ENCODE measurements at places on chromosomes 2 and 18. TPM values are rescaled to one million over a fixed set of nuclear protein-coding genes. Genes with fewer than 3 reads are reported as not detected.

UGT1A10 gene
- not detected for total RNA-seq

IL36A gene
- total RNA-seq = not detected

DNA sequence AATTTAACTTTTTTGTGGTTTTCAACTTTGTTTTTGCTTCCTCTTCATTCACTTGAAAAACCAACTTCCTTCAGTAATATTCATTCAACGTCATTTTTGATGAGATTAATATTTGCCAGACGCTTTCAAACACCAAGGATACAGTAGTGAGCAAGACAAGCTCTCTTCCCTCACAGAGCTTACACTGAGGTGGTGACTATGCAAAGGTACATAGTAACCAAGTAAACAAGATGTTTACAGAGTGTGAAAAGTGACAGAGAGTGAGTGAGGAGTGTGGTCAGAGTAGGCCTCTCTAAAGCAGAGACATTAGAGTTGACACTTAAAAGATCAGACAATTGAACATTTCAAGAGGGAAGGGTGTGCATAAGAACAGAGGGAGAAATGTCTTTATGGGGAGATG is 155.5 kb downstream of the TMEM247 start:
- DNase-seq = no peak

GRCh38 chr2:1350111-1350510 is 63.2 kb upstream of the TPO start:
- DNase-seq = no peak

DNA sequence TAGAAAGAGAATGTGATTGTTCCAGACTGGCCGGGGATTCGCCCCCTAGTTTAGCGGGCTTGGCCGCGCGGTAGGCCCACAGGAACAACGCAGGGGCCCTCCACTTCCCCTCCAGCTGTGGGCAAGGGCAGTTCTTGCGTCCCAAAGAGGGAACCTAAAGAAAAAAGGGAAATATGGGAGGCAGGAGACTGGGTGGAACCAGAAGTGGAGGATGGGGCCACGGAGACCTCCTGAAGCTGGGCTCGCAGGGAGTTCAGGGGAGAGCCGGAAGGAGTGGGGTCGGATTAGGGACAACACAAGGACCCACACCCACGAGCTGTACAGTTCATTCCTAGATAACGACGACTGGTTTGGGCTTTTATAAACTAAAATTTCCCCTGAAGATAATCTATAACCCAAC is 18.2 kb downstream of the GNLY start:
- no peak for DNase-seq

GRCh38 chr2:188238386-188238785 is 53.3 kb upstream of the GULP1 start:
- DNase-seq = no peak

DNA sequence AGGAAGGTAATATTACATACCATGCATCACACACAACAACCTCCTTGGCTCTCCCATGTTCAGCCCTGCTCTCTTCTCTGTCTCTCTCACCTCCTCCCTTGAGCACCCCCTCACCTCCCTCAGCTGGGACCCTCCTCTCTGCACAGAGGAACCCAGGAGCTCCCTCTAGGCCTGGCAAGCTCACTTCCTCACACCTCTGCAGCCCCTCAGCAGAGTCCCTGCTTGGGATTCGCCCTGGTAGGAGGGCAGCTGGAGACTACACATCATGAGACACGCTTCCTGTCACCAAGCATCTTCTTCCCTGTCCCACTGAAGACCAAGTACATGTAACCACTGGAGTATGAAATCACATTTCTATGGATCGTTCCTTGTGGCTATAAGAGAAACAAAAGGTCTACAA is 51.0 kb downstream of the ADD2 start:
- no peak for DNase-seq

- DNase-seq = no peak
These were observed 57.0 kb downstream of the SH3RF3 start for GRCh38 chr2:109185821-109186570.

TMEM37 gene
- total RNA-seq = 1.0 TPM

DNA sequence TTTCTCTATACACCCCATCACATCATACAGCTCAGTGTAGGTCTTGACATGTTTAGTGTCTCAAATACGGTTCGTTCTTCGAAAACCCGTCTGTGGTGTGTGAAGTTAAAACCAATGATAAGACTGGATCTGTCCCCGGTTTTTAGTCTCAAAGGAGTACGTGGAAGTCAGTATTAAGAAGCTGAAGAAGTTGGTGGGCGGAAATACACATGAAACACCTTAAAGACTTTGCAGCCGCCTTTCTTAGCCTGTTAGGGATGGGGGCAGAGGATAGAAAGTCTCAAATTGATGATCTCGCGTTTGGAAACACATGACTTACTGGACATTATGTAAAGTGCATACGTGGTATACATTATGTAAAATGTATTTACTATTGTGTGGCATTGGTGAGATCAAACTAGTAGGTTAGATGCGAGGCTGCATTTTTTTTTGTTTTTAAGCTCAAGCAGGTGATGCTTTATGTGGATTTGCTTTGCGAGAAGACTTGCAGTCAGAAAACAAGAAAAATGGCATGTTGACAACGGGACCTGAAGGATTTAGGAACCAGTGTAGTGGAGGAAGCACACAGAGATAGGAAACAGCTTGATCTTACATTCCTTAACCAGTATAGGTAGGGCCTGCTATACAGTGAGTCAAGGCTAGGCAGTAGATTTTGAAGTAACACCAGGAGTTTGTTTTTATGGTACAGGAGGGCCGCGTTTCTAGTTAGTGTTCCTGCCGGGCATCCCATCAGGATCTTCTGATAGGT is 1.2 kb downstream of the CNOT11 start:
- DNase-seq = peak; percentile 7

DNA sequence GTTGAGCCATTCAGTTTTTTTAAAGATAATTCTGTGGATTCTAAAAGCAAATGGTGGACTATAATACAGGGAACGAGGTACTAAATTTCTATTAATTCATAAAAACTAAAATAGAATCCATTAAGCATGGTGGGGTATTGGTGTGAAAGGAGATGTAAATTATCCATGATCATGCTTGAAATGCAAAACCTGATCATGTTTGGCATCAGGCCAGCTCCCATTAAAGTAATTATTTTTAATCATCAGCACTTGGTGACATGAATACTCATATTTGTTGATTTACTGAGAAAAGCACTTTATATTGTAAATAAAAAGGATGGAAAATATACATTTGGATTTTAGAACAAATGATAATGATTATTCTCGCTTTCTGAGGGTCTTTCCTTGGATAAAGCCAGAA is 232.3 kb upstream of the MEIS1 start:
- DNase-seq = no peak

DNA sequence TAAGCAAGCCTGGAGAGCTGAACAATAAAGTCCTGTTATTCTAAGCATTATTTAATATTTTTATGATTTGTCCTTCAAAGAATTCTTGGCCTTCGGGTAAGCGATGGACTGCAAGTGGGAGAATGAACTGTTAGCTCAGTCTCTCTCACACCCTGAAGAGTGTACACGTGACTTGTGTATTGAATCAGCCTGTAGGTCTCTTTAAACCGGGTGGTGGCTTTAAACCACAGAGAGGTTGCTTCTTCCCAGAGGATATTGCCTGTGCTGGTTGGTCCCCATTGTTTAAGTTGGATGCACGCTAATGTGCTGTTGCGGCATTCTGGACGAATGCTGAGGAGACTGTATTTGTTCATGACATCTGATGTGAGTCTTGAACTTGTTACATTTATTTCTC is 183.3 kb downstream of the LTBP1 start:
- no peak for DNase-seq

GRCh38 chr18:54268751-54269150 is 566 bp upstream of the POLI start:
- no peak for DNase-seq

ZC3H8 gene
- total RNA-seq = 14.2 TPM

- peak; percentile 84 for DNase-seq
These were observed at the start of gene HMSD for GRCh38 chr18:63949068-63949737. Gene HMSD (plus strand): TSS chr18:63949301. CDS start chr18:63953456, 4,155 bp downstream.

DNA sequence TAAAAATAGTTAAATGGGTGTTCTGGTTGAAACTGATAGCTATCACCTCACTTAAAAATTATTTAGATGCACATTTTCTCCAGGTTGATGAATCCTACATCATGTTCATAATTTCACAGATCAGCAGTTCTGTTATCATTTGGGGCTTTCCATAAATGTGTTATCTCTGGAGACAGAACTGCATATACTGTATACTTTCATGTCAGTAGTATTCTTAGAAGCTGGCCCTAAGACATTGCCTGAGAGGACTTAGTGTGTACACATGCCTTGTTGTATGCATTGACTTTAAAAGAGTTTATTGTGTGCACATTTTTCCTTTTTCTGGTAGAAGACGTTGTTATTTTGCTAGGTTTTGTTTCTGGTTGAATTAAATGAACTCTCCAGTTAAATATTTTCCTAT is 41.0 kb downstream of the PIK3C3 start:
- DNase-seq = no peak

DNA sequence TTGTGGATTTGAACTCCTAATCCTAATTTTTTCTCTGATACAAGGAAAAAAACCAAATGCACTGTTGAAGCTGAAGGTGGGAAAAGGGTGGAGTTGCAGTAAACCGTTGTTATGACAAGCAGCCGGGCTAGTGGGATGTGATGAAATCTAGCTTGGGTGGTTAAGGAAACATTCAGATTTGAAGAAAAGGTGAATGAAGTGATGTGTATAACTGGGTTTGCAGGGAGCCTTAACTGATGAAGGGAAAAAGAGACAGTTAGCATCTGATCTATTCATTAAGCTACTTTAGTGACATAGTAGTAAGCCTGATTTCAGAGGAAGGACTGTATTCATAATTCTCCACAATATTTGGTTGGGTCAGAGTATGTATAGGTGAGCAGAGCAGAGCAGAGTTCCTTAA is 3.5 kb downstream of the EML6 start:
- DNase-seq = no peak

DNA sequence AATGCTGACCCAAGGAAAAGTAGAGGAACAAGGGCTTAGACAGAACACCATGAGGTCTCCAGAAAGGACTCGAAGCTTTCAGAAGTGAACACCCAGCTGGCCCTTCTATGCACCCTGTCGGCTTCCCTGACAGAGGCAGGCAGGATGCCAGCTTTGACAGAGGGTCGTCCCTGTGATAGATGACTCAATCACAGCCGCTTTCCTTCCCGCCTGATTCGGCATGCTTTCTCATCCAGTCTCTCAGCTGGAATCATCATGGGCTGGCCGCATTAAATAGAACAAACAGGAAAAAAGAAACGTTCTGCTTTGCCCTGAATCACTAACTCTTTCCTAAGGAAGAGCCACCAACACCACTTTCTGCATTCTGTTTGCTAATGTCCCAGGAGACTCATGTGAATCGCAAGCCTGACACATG is 140.3 kb upstream of the RAB12 start:
- DNase-seq = no peak

STARD7 gene
- total RNA-seq = 179 TPM

GRCh38 chr2:96105994-96106715 is 10.2 kb downstream of the ADRA2B start:
- no peak for DNase-seq

ADGRF3 gene
- 0.04 TPM for total RNA-seq

ALPG gene
- not detected for total RNA-seq

DNA sequence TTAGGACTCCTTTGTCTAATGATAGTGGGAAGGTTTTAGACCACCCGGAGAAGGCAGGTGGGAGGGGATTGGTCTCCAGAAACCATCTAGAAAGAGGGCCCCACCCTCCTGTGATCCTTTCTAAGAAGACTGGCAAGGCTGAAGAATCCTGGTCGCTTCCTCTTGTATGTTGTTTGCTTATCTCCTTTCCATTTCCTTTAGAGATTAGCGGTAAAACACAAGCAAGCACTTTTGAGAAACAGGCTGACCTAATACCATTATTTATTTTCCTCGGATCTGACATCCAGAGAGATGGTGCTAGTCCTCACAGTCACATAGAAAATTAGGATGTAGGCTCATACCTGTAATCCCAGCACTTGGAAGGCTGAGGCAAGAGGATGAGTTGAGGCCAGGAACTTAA is 45.2 kb upstream of the SPRED2 start:
- DNase-seq = no peak

UGT1A4 gene
- not detected for total RNA-seq

ADCY3 gene
- 25.3 TPM for total RNA-seq

Measured in neural progenitor cell (in vitro differentiated cells).